Tibial artery (tissue), 4 donors: ENCODE measurements at places on chromosomes 5 and 9.

DNA sequence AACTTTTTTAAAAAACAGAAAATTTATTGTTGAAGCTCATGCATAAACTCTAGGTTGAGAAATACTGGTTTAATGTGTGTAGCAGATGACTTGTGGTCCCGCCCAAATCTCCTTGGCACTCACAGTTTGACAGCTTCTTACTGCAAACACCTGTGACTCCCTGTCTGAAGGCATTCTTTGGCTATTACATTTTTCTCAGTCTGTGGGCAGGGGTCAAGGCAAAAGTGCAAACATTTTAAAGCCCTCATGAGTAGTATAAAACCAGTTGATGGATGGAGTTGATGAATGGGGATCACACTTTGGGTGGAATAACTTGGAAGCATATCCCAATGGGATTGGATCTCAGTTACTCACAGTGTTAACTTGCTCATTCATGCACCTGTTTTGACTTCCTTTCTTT lies 1007.0 kb upstream of the NUDT12 start:
- DNase-seq, result no peak

- no peak for DNase-seq
Observed at GRCh38 chr5:93708442-93708841, 33.0 kb downstream of the POU5F2 start.

- DNase-seq, result no peak
Observed at GRCh38 chr5:56494300-56494731, 261.2 kb upstream of the ANKRD55 start.

DNA sequence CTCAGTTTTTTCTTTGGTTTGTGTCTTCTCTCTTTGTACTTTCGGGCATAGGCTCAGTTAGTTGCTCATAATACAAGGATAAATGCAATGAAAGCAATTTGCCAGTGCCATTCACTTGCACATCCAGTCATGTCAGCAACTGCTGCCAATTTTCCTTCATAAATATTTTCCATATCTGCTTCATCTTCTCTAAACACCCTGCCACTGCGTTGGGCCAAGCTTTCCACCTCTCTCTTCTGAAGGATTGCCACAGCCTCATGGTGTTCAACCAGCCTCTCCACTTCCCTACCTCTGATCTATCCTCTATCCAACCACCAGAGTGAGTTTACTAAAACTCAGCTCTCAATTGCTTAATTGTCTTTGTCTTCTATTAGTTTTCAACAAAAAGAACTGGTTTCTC lies 192.5 kb upstream of the ZNF462 start:
- no peak for DNase-seq

DNA sequence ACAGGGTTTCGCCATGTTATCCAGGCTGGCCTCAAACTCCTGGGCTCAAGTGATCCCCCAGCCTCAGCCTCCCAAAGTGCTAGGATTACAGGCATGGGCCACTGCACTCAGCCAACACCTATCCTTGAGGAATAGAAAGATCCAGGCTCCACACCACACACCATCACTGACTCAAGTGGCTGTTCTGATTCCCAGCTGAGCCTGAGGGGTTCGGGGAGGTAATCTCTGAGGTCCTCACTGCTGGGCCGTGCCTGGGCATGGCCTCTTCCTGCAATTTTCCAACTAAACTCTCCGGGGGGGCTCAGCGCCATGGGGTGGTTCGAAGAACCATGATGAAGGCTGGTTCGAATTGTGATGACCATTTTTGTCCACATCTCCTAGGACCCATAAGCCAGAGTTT lies 31.0 kb upstream of the IL17B start:
- no peak for DNase-seq

- DNase-seq, result no peak
Observed at GRCh38 chr9:131094622-131095021, 1.7 kb upstream of the AIF1L start.
